ENCODE measurements at places on chromosomes 5 and 9.

DNA sequence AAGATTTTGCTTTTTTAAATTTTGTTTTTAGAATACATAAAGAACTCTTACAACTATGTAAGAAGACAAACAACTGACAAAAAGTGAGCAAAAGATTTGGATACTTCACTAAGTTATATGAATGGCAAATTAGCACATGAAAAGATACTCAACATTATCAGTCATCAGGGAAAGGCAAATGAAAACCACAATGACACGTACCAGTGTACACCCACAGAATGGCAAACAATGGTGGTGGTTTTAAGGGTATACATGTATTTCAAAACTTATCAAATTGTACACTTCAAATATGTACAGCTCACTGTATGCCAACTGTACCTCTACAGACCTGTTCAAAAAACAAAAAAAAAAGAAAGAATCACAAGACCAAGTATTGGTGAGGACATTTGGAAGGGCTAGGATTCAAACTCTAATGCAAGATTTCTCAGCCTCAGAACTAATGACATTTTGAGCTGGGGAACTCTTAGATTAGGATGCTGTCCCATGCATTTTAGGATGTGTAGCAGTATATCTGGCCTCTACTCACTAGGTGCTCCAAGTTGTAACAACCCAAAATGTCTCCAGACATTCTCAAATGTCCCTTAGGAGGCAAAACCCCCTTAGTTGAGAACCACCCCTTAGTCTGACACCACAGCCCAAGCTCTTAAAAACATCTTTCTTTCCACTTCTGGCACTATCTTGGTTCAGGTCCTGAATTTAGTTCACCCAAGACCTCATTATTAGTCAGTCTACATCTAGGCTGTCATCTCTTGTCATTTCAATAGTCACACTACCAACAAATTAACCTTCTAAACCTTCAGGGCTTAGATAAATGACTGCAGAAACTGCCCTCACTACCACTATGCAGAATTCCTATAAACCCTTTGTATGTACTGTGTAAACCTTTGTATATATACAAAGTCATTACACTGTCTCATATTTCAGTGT lies 9.7 kb downstream of the SCAI start:
- no peak for DNase-seq

GRCh38 chr9:98805506-98806272 lies 1.8 kb upstream of the GALNT12 start:
- no peak for DNase-seq

- no peak for DNase-seq
Measured at GRCh38 chr9:99465231-99465907, 243.3 kb downstream of the SEC61B start.

DNA sequence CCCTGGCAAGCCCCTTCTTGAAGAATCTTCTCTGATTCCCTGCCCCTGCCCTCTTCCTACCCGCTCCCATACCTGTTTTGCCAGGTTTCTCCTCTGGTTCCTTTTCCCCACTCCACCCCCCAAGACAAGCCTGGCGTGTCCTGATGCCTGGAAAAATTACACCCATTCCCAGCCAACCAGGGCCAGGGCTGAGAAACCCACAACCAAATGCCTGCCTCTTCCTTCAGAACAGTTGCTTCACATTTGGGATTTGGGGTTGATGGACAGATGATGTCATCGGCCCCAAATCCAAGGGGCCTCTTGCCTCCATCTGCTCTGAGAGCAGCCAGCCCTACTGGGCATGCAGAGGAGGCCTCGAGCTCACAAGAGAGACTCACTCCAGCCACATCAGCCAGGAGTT lies 8.8 kb upstream of the NEK6 start:
- DNase-seq = no peak

- no peak for DNase-seq
Measured at GRCh38 chr5:154543380-154543779, 65.4 kb upstream of the HAND1 start.

- no peak for DNase-seq
Measured at GRCh38 chr9:68678430-68678829, 26.6 kb upstream of the PIP5K1B start.

DNA sequence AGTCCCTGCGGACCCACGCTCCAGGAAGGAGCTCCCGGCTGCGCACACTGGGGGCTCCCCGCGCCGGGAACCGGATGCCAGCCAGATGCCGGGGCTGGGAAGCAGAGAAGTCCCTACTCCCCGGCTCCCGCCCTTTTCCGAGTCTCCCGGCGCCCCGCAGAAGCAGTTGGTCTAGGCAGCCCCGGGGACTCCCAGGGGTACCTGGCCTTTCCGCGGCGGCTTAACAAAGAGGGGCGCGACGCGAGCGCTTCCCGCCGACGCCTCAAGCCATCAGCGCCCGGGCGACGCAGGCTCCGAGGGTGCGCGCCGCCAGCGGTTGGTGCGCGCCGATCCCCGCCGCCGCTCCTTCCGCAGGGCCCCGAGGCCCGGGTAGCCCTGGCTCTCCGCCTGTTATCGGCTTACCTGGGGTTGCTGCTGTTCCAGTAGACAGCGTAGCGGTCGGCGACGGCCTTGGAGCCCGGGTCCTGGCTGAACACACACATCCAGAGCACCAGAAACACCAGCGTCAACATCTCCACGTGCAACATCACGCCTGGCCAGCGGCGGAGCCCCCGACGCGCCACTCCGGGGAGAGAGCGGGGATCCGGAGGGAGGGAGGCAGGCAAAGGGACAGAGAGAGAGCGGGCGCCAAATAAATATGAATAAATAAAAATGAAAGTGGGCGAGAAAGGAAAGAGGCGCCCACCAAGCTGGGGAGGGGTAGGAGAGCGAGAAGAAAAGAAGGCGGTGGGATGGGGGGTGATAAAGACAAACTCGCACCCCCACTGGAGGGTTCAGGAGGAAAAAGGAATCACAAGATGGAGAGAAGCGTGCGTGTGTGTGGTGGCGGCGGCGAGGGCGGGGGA lies 428 bp downstream of the EFNA5 start:
- no peak for DNase-seq

GRCh38 chr9:20030671-20031070 lies 241.8 kb upstream of the SLC24A2 start:
- DNase-seq = no peak

- no peak for DNase-seq
Measured at GRCh38 chr9:22238809-22239684, 207.6 kb upstream of the DMRTA1 start.

GRCh38 chr5:137995077-137995748 lies 37.7 kb downstream of the FAM13B start:
- no peak for DNase-seq

DNA sequence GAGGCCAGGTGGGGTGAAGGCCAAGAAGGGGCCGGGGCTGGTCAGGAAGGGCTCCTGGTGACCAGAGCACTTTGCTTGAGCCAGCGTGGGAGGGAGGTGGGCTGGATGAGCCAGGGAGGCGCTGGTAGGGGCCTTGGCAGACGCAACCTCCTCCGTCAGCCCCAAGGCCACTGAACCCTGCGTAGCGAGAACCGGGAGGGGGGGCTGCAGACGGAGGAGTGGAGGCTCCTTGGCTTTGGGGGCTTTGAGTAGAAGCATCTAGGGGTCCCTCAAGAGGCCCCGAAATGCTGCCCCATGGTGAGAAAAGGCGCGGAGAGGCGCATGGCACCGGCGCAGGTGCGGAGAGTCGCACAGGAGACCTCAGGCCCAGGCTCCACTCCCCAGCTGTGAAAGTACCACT lies 1888.0 kb upstream of the CDH9 start:
- no peak for DNase-seq

GRCh38 chr5:37831821-37832534 lies 7.9 kb downstream of the GDNF start:
- DNase-seq = no peak

GRCh38 chr9:81416476-81417298 lies 272.7 kb downstream of the TLE1 start:
- DNase-seq = no peak

- no peak for DNase-seq
Measured at GRCh38 chr5:120454094-120454798, 9.9 kb upstream of the PRR16 start.

- no peak for DNase-seq
Measured at GRCh38 chr5:127011961-127012644, 18.3 kb downstream of the MARCHF3 start.

GRCh38 chr5:128341056-128341455 lies 197.0 kb downstream of the FBN2 start:
- no peak for DNase-seq

GRCh38 chr5:132485641-132486317 lies 4.8 kb downstream of the IRF1 start:
- no peak for DNase-seq

DNA sequence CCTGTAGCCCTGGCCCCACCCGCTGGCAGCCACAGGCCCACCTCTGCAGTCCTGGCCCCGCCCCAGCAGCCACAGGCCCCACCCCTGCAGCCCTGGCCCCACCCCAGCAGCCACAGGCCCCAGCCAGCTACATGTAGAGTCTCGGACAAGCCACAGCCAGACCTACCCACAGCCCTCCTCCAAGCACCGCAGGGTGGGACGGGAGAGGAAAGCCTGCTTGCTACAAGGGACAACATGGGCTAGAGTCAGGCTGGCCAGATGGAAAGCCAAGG lies 49.5 kb upstream of the SARDH start:
- no peak for DNase-seq

GRCh38 chr5:76086095-76086494 lies 2.9 kb downstream of the SV2C start:
- DNase-seq = no peak

DNA sequence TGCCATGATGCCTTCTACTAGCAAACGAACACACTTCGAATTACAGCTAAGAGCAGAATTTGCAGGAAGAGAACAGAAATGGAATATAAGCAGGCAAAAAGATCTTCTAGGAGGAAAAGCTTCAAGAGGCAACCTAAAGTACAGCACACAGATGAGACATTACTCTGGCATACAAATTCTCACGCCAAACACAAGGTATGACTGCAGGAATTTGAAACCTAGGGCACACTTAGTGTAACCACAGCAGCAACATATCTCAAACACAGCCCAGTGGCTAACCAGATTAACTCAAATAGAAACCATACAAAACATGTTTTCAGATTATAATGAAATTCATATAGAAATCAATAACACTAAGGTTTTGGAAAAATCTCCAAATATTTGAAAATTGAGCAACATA lies 481.0 kb upstream of the RGMB start:
- DNase-seq = no peak

DNA sequence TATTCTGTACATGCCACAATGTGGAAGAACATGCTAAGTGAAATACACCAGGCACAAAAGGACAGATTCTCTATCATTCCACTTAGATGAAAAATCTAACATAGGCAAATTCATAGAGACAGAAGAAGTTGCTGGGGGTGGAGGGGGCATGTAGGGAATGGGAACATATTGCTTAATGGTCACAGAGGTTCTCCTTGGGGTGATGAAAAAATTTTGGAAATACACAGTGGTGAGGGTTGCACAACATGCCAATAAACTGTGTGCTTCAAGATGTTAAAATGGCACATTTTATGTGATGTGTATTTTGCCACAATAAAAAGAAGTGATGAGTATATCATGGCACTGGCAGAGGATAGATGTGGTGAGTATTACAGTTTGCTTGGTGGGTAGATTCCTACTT lies 111.9 kb downstream of the SUSD1 start:
- DNase-seq = no peak

- DNase-seq = no peak
Measured at GRCh38 chr5:139752506-139753473, 42.8 kb upstream of the PSD2 start.

DNA sequence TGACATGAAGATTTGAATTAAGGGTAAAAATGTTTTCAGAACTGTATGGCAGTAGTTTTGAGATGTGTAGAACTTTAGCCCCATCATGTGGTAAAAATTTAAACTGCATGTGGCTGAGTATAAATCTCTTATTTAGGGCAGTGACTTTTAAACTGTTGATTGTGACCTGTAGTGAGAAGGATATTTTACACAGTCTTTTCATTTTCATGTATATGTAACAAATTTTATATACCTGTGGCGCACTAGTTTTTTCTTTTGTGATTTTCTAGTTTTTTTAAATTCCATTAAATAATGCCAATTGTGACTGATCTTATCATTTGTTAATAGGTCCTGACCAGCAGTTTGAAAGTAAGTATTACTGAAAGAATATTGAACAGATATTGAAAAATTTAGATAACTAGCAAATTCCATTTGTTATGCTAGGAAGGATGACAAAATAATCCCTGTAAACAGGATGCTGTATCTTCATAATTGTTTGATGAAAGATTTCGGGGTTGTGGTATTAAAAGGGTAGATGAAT lies 47.2 kb downstream of the GPBP1 start:
- DNase-seq = no peak

- DNase-seq = no peak
Measured at GRCh38 chr9:109886041-109886440, 106.0 kb downstream of the PALM2AKAP2 start.

DNA sequence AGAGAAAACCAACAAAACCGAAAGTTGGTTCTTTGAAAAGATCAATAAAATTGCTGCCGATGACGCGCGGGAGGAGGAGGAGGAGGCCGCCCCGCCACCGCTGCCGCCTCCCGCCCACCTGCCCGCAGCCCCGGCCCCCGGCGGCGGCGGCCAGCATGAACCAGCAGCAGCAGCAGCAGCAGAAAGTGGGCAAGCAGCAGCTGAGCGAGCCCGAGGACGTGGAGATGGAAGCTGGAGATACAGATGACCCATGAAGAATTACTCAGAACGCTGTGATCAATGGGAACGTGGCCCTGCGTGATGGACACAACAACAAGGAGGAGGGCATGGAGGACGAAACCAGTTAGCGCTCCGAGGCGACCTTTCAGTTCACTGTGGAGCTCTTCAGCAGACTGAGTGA lies 53.9 kb upstream of the EFNA5 start:
- DNase-seq = no peak

- no peak for DNase-seq
Measured at GRCh38 chr9:16535555-16535954, 334.9 kb downstream of the BNC2 start.

DNA sequence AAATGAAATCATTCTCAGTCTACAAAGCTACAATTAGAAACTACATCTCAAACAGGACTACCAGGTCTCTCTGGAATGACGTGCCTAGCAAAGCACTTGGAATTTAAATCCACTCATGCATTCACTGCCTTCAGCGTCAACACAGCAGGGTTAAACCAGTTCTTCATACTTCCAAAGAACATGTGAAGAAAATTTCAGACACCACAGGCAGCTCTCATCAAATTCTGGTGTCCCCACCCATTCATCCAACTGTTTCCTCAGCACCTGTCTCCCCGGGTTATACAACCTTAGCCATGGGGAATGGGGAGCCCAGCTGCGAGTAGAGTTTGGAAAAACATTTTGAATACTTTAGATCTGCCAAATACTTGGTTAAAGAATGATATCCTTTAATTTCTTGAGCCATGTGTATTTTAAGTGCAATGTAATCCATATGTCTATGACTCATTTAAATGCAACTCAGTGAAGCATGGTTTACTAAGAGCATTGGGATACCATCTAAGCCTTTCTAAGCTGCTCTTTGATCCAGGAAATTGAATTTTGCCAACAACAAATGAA lies 17.5 kb downstream of the ADAM19 start:
- DNase-seq = no peak
